Naive thymus-derived CD8-positive, alpha-beta T cell (primary cell): ENCODE measurements at places on chromosomes 11 and 22.

- peak; percentile 65 for DNase-seq
Observed at GRCh38 chr11:65857500-65857852, 504 bp downstream of the CFL1 start.

- DNase-seq: no peak
Observed at GRCh38 chr22:30159561-30160353, 79.5 kb downstream of the HORMAD2 start.

DNA sequence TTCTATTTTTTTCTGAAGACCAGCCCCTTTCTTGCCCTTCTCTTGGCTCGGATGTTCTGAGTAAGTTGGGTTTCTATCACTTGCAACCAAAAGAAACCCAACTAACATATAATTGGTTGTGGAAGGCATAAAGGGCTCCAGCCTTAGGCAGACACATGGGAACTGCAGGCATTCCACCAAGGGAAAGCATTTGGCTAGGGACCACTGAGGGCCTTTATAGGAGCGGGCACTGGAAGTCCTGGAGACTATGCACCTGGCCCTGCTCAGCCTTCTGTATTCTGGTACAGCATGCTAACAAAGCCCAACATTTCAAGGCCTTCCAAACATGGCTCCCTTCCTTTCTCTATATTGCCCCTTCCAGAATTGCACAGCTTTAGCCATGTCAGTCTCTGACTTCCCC is 17.6 kb upstream of the LMO1 start:
- no peak for DNase-seq

DNA sequence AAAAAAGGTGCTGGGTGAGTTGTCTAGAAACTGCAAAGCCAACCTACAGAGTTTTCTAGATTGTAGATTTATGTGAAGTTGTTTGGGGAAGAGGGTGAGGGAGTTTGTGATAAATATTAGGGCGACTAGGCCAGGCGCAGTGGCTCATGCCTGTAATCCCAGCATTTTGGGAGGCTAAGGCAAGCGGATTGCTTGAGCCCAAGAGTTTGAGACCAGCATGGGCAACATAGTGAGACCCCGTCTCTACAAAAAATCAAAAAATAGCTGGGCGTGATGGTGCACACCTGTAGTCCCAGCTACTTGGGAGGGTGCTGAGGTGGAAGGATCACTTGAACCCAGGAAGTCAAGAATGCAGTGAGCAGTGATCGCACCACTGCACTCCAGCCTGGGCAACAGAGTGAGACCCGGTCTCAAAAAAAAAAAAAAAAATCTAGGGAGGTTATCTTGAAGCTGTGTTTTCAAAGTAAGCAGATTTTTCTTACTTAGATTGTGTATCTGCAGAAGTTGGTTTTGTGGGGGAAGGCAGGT is 844 bp downstream of the APOL6 start:
- no peak for DNase-seq

DNA sequence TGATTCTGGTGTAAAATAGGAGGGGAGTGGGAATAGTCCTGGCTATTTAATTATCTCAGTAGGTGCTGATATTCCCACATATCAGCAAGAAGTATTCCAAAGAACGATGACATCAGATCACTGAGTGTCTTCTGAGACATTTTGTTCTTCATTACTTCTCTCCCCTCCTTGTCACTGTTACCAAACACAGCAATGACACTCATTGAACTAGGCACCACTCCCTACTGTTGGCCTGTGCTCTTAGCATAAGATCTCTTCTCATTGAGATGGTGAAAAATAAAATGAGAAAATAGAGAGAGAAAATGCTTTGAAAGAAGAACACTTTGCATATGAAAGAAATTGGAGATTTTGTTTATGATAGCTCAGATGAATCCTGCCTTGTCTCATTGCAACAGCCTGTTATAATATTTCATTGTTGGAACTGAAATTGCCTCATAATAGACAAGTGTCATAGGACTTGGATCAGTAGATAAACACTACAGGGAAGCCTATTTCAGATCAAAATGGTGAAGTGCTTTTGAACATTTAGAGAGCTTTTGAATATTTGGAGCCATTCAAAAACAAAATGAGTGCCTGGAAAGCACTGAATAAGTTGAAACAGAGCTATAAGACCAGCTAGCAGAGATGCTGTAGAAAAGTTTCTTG is 11.3 kb upstream of the ETS1 start:
- DNase-seq: no peak

GRCh38 chr11:8267831-8268529 is 4.3 kb upstream of the LMO1 start:
- DNase-seq: no peak

DNA sequence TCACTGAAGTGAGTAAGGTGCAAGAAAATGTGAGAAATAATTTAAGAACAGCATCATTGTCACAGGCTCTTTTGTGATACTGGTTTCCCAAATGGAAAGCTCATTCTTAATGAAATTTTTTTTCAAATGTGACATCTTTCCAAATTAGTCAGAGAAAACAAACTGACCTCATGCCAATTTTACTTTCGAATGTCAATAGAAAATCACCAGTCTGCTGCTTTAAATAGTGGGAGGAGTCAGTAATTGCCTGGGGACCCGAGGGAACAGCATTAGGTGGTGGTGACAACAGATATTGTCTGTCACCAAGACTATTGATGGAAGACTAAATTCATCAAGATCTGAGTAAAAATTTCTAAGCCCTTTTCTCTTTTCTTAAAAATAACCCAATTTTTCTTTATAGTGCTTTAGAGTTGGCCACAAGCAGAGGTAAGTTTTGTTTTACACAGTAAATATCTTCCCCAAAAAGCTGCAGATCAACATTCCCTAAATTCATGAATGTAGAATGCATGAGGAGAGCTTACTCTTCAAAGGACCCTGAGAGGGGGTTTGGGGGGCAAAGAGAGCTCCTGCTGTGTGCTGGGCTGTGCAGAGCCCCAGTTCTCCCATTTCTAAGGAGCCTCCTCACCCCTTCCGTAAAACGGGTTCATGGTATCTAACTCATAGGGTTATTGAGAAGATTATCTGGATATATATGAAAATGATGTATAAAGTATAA is 95.1 kb downstream of the PIWIL4 start:
- no peak for DNase-seq

DNA sequence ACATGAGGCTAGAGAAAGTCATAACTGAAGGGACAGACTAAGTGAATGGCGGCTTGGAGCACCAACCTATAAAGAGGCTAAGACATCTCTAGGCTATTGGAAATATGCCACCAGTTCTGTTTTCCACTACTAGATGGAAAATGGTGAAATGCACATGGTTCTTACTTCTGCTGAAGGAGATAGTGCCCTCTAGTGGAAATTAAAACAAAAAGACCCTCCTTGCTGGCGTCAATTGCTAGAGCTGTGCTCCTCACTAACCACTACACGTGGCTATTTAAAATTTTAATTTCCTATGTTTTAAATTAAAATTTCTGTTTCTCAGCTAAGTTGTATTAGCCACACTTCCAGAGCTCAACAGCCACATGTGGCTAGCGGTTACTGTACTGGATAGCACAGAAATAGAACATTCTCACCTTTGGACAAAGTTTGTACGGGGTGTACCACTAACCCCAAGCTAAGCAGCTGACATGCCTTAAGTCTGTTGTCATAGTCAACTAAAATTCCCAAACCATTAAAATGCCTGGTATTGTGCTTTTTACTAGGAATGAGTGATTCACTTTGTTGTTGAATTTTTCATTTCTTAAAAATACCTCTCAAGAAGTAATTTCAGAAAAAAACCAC is 34.1 kb upstream of the CALCA start:
- peak; percentile 21 for DNase-seq

DNA sequence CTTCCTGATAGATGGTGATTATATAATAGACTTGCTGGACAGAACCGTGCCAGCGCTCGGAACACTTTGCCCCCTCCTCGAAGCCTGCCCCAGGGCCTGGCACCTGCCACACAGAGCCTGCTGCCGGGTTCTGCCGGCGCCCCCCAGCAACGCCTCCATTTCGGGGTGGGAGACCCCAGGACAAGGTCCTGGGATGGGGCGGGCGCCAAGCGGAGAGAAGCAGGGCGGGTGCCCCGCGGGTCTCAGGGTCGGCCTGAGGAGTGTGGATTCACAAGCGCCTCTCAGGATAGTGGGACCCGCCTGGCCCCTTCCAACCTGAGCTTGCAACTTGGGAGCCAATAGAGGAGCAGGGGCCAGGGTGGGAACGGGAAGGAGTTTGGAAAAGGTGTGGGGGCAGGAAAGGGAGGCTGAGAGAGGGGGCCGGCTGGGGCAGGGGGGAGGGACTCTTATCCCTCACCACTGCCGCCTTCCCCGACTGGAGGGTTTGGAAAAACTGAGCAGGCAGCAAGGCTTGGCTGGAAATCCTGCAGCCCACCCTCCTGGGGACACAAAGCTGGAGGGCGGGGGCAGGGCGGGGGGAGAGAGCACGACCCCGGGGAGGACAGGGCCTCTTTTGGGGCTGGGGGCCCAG is 3.3 kb upstream of the BCL9L start:
- no peak for DNase-seq

GRCh38 chr11:42482822-42483221 is 829.0 kb upstream of the API5 start:
- DNase-seq: no peak

DNA sequence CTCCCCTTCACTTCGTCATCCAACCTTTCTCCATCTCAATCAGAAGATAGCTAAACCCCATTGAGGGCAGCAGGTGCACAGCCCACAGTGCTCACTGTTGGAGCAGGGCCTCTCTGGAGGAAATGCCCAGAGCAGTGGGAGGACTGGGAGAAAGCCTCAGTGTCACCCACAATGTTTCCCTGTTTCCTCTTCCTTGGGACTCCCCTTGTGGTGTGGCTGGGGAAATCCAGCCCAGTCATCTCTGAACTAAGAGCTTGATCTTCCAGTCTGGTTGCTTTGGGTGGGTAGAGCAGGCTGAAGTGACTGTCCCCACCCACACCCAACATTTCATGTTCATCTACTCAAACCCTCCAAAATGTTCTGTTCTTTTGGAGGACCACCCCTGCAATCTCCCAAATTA is 29.8 kb upstream of the EED start:
- no peak for DNase-seq

GRCh38 chr22:47231759-47232158 is 469.3 kb downstream of the TBC1D22A start:
- no peak for DNase-seq

DNA sequence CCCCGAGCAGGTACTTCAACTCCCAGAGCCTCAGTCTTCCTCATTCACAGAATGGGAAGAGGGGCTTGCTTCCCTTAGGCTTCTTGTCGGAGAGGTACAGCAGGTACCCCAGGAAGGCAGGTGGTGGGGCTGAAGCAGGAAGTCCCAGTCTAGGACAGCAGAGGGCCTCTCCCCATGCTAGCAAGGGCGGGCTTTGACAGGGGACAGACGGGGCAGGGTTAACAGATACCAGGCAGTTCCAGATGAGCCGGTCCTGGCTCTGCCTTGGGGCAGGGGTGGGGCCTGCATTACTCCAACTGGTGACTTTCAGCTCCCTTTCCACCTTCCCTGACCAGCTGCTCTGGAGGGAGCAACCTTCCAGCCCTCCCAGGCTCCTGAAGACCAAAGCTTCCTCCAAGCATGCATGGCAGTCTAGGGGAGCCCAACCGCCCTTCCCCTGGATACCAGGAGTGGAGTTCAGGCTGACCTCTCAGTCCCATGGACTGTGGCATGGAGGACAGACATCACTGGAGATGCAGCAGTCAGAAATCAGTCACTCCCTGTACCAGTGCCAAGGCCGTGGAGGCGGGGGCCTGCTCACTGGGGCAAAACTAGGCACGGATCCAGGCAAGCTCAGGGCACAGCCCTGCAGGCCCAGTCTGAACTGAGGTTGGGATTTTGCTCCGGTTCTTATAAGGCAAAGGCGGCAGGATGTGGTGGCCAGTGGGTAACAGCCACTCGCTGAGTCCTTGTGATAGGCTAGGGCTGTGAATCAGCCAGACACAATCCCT is 60.5 kb downstream of the NAT10 start:
- DNase-seq: no peak

GRCh38 chr11:33620423-33621171 is 80.0 kb downstream of the C11orf91 start:
- no peak for DNase-seq

GRCh38 chr11:118893662-118894061 is 10.0 kb downstream of the CXCR5 start:
- no peak for DNase-seq

GRCh38 chr11:74282421-74282820 is 29.0 kb downstream of the P4HA3 start:
- no peak for DNase-seq

GRCh38 chr11:134052395-134052987 is 16.4 kb upstream of the JAM3 start:
- no peak for DNase-seq

- DNase-seq: no peak
Observed at GRCh38 chr11:68194675-68195294, 18.3 kb downstream of the KMT5B start.

DNA sequence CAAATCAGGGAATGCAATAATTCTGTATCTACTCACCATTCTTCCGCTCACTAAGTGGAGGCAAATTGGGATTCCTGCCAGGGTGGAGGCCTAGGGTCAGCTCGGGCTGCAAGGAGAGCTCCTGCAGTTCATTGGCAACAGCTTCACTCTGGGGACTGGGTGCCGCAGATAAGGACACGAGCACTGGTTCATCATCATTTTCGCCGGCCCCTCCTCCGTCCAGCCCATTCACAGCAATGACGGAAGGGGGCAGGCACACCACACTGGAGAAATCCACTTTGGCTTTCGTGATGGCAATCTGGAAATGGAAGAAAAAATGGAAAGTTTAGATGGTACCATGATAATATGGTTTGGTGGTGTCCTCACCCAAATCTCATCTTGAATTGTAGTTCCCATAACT is 84.4 kb downstream of the MRTFA start:
- no peak for DNase-seq

DNA sequence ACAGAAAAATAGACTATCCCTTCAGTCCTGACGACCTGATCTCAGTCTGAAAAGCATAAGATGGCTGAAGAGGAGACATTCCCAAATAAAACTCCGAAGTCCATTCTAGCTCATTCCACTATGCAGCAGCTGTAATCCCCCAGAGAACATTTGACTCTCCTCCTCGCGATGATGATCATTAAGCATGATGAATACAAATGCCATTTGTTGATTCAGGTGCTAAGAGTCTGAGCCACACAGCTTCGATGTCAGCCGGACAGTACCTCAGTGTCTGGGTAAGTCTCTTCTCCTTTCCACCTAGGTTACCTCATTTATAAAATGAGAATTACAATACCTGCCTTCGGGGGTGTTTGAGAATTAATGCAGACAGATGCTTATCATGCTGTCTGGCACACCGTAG is 94.8 kb downstream of the TENM4 start:
- no peak for DNase-seq

- DNase-seq: no peak
Observed at GRCh38 chr22:19880786-19881569, 26.3 kb upstream of the GNB1L start.

DNA sequence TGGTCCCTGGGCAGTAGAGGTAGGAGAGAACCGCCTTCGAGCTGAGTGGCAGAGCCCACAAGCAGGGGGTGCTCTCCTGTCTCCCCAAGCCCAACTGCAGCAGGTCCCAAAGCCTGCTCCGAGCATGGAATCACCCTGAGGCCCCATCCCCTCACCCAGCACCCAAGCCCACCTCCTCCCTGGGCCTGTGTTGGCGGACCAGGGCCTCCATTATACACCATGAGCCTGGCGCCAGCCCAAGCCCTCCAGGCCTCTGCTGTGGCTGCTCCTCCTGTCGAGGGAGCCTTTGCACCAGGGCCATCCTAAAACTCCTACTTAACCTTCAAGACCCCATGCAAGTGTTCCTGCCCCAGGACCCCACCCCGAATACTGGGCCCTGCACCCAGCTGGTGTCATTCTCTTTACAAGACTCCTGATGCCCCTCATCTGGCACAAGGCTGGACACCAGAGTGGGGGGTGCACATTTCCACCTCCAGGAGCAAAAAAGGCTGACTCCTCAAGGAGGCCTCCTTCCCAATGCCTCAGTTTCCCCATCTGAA is 16.6 kb downstream of the GP1BB start:
- DNase-seq: no peak

GRCh38 chr11:130858215-130858614 is 58.1 kb downstream of the SNX19 start:
- no peak for DNase-seq
